ENCODE measurements at places on chromosomes 4 and X.
A peak's percentile ranks its signal among the peaks of the same experiment; 100 is the strongest.

- no peak for DNase-seq
Observed at GRCh38 chrX:136146614-136147314, 569 bp upstream of the FHL1 start.

DNA sequence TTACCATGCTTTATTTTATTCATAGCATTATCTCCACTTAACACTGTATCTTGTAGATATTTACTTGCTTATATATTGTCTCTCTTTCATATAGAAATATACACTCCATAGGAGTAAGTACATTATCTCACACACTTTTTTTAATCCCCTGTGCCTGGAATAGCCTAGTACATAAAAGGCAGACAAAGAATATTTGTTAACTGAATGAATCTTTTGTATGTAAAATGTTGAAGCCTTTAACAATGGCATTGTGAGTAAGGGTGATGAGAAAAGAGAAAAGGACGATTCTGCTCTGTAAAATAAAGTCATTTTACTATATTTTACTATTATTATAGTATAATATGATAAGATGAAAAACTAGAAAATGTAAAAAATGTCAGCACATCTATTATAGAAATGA lies 97.7 kb upstream of the PDHA2 start:
- no peak for DNase-seq

GRCh38 chrX:132676561-132677186 lies 187.8 kb upstream of the MBNL3 start:
- no peak for DNase-seq

- DNase-seq = no peak
Observed at GRCh38 chr4:125789023-125789422, 474.3 kb downstream of the FAT4 start.

- no peak for DNase-seq
Observed at GRCh38 chr4:182143086-182143821, 99.9 kb upstream of the TENM3 start.

DNA sequence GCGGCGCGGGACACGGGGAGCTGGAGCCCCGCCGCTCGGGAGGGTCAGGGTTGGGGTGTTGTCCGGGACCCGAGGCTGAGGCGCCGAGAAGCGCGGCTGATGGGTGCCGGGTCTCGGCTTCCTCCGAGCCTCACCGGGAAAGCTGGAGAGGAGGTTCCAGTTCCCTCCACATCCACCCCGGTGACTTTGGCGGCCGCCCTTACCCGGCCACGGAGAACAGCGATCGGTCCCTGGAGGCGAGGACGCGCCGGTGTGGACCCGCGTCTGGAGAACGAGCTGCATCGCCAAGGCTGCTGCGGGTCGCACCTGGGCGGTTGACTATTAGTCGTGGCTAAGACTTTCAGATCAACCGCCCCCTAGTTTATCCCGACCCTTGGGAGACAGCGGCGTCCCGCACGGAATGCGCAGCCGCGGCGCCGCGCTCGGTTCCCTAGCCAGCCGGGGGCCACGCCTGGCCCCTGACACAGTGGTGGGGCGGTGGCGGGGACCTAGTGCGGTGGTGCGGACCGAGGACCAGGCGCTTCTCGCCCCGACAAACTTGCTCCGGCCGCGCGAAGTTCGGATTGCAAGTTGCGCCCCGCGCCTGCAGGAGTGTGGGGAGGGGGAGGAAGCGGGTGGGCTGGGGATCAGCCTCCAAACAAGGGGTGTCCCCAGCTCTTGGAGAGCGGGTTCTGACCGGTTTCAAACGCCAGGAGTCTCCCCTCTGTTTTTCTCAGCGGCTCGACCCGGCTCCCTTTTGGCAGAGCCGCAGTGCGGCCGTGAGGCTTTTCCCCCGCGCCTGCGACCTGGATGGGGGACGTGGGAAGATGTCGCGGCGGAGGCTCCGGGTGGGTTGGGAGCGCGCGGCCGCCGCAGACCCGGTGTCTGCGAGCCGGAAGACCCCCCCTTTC lies 568 bp downstream of the FHDC1 start:
- peak; percentile 12 for DNase-seq

DNA sequence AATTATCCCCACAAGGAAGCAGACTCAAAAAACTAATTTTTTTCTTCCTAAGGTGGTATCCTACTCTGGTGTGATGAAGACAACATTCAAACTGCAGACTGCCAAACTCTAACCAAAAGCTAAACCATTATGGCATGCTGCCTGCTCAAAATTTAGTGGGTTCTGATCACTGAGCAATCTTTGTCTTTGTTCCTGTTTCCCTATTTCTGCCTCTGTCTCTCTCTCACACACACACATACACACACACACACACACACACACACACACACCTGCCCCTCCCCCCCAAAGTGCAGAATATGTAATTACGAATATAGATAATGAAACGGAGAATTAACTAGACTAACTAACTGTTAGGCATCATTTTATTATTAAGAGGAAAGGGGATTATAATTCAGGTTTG lies 1278.6 kb downstream of the PCDH7 start:
- DNase-seq = no peak

DNA sequence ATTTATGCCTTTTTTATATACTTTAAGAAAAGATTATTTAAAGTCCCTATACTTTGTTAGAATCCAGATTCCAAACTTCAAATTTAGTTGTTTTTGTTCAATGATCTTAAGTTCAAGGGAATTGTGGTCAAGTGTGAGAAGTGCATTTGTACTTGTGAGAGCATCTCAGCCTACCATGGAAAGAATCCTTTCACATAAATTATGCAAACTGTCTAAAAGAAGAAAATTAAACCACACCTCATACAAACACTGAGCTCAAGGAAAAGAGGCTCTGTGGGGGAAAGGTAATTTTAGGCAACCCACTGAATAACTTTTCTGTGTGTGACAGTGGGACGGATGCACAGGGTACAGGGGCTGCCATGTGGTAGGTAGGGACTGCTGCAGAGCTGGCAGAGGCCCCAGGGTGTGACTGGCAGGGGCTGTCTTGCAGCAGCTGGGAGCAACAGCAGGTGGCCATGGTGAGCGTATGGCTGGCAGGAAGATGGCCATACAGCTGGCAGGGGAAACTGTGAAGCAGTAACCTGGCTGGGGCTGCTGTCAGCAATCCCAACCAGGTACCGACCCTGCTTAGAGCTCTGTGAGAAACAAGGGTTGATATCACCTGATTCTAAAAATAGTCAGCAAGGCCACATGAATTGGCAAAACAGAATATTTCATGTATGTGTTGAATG lies 130.6 kb downstream of the UGT8 start:
- no peak for DNase-seq

- DNase-seq = no peak
Observed at GRCh38 chrX:70592091-70592490, 147.5 kb downstream of the DLG3 start.

DNA sequence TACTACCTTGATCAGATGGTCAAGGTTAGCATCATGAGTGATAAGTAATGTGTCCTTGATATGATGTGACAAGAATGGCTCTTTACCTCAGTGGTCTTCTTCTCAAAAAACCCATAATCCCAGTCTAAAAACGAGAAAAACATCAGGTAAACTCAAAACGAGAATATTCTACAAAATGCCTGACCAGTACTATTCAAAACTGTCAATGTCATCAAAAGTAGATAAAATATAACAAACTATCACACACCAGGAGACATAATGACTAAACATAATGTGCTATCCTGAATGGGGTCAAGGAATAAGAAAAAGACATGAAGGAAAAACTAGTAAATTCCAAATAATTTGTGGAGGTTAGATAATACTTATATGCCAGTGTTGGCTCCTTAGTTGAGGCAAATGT lies 85.2 kb upstream of the PDHA2 start:
- DNase-seq = no peak

GRCh38 chr4:32136081-32136787 lies 1416.1 kb downstream of the PCDH7 start:
- DNase-seq = no peak

- DNase-seq = no peak
Observed at GRCh38 chr4:136909626-136910025, 622.7 kb downstream of the PCDH18 start.

DNA sequence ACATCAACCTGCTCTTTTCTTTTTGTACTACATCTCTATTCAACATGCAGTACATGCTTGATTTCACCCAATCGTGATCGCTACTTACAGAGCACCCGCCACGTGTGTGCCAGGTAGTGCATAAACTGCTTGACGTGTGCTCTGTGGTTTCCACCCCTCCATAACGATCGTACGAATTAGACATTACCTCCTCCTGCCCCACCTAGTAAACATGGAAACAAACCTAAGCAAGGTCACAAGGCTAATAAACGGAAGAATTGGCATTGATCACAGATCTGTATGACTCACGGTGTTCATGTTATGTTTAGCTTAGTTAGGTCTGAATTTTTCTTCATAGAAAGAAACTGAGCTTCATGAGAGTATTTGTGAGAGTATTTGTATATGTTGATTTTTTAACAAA lies 64.1 kb downstream of the STX18 start:
- DNase-seq = no peak

GRCh38 chr4:143183513-143184216 lies 1.1 kb upstream of the USP38 start:
- DNase-seq = peak; percentile 41

- no peak for DNase-seq
Observed at GRCh38 chrX:64843224-64843623, 133.0 kb downstream of the ZC4H2 start.

GRCh38 chr4:78926826-78927225 lies 12.4 kb downstream of the PAQR3 start:
- DNase-seq = no peak

DNA sequence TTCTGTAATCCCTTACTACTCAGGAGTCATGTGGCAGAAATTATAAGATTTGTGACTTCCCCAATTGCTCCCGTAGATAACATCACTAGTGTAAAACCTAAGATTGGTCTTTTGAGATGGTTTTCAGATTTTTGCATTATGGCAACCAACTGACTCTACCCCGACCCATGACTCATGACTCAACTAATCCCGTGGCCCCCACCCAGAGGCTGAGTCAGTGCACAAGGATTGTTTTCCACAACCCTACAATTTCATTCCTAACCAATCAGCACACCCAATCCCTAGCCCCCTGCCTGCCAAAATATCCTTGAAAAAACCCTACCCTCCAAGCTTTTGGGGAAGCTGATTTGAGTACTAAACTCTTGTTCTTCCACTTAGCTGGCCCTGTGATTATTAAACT lies 109.4 kb upstream of the FAM9C start:
- no peak for DNase-seq

GRCh38 chrX:129577473-129577872 lies 37.4 kb downstream of the OCRL start:
- no peak for DNase-seq
